ENCODE measurements at places on chromosomes 3 and 15.
A peak's percentile ranks its signal among the peaks of the same experiment; 100 is the strongest.

DNA sequence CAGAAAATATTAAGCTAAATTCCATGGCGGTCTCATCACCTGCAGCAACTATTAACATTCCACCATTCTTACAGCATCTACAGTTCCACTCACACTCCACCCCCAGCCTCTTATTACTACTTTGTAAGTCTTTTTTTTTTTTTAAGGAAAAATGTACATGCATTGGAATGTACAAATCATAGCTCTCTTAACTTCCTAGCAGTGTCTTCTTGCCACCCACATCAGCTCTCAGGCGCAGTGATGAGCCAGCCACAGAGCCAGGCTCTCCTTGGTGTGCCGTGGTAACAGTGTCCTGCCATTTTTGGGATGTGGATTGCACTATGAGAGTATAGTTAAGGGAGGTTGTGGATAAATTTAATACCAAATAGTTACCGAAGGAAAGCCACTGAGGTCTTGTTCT lies 17.8 kb downstream of the ABHD17C start:
- DNase-seq: no peak

GRCh38 chr3:15796331-15796730 lies 1.4 kb downstream of the ANKRD28 start:
- DNase-seq: peak; percentile 22

GRCh38 chr15:68807249-68807648 lies 13.4 kb downstream of the ANP32A start:
- DNase-seq: no peak

- no peak for DNase-seq
Observed at GRCh38 chr3:162842549-162843216, 1346.1 kb downstream of the OTOL1 start.

DNA sequence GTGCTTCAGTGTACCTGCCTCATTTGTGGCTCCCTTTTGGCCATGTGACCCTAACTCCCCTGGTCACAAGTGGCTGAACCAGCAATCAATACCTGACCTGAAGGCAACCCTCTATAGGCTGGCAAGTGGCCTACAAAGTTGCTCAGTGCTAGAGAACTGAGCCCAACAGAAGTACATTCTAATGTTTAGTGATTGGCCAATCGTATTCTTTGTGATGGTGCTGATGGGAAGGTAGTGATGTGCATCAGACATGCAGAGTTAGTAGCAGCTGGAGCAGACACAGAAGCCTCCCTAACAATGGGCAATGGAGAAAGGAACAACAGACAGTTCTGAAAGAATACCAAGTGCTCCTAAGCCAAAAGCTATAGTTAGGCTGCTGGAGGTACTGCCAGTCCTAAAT lies 10.4 kb upstream of the ATOSA start:
- DNase-seq: no peak

DNA sequence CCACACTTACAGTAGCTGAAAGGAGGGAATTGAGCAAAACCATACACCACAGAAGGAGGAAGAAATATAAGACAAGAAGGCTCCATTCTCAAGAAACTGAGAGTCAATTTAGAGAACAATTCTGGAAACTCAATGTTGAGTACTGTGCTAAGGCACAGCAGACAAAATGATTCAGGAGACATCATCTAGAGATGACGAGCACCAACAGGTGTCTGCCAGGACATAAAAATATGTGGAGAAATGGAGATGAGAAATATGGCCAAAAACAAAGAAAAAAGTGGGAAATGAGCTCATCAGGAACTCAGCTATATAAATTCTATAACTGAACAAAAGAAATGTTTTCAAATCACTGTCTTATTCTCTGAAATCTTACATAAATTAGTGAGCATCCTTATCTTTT lies 343.7 kb downstream of the ERC2 start:
- DNase-seq: no peak

DNA sequence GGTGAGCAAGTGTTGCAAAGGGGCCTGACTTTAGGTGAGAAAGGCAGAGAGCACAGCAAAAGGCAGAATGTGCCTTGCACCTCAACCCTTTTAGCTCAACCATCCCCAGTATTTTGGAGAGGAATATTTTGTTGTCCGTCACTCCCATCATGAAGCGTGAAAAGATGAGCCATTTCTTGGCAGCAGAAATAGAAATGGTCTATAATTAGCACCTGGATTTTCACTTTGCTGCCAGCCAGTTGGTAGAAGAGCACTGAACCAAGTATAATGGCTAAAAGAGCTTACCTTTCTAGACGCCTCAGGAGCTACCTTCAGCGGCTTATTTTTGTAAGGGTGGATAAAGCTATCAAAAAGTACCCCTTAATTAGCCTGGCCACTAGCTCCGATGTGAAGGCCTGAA lies 406.7 kb downstream of the OCA2 start:
- no peak for DNase-seq

DNA sequence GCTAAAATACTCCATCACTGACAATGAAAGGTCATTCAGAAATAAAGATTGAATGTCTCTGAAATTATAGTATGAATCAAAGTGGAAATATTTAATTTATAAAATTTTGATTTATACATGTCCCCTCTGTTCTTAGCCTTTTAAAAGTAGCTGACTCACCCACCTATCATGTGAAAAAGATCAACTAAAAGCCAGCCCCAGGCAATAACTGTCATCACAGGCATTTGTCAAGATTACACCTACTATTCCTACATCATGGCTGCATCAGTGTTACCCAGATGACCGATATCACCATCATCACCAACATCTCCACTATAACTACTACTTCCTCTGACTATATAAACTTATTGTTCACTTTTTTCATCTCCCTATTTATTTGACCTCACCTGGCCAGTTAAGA lies 14.3 kb upstream of the PIK3R4 start:
- no peak for DNase-seq

GRCh38 chr15:79431636-79432344 lies at the start of gene MINAR1:
Gene MINAR1 (plus strand): TSS chr15:79432336. CDS start chr15:79456148, 23,812 bp downstream.
- no peak for DNase-seq

GRCh38 chr3:18681818-18682345 lies 256.7 kb upstream of the SATB1 start:
- DNase-seq: no peak

- no peak for DNase-seq
Observed at GRCh38 chr3:17911986-17912760, 169.7 kb upstream of the TBC1D5 start.

GRCh38 chr3:132730891-132731580 lies 8.8 kb upstream of the NPHP3 start:
- DNase-seq: no peak

GRCh38 chr3:165874663-165875489 lies 37.7 kb upstream of the BCHE start:
- no peak for DNase-seq

- DNase-seq: peak; percentile 41
Observed at GRCh38 chr15:101070502-101071273, 151.5 kb downstream of the LRRK1 start.

DNA sequence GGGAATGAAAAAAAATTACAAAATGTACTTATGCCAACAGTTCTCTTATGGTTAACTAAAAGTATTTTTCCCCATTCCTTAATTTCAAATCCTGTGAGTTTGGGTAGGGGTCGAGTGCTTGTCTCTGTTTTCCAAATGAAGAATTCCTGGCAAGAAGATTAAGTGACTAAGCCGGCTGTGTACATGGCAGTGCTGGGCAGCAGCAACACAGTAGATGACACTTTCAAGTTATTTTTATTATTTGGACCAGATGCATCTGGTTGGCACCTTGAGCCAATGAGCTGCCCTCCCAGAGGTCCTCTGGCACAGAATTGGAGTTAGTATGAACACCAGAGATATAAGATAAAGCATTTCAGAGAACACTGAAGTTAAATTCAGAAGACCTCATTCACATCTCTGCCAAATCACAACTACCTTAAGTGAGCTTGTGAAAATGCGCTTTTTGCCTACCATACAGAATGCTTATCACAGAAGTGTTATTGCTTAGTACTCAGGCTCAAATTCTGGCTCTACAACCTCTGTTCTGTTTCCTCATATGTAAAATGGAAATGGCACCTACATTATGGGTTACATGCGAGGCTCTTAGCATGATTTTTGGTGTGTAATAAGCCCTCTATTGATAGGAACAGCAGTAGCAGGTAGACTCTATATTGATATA lies 256.9 kb downstream of the UBE2E2 start:
- no peak for DNase-seq

DNA sequence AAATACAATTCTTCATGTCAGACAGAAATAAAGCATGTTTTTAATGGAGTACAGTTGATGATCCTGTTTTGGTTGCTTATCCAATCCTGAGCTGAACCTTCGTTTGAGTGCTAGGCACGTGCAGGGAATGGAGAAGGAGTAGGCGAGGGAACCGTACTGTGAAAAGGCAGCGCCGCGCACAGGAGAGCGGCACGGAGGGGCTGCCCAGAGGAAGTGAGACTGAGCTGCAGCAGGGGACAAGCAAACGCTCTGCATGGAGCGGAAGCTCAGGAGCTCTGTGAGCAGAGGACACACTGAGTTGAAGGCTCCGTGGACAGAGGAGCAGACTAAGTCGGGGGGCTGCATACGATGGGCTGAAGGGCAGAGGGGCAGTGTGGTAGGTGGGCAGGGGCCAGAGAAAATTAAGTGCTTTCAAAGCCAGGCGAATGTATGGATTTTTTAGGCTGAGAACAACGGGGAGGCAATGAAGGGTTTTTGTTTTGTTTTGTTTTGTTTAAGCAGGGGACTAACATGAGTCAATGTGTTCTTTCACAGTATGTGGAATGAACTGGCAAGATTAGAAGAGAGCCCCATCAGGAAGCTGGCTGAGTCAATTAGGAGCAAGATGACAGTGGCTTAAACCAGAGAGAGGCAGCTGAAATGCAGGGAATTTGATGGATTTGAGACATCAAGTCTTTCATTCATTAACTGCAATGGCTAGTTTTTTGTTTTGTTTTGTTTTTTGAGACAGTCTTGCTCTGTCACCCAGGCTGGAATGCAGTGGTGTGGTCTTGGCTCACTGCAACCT lies 23.8 kb upstream of the TM2D3 start:
- no peak for DNase-seq

DNA sequence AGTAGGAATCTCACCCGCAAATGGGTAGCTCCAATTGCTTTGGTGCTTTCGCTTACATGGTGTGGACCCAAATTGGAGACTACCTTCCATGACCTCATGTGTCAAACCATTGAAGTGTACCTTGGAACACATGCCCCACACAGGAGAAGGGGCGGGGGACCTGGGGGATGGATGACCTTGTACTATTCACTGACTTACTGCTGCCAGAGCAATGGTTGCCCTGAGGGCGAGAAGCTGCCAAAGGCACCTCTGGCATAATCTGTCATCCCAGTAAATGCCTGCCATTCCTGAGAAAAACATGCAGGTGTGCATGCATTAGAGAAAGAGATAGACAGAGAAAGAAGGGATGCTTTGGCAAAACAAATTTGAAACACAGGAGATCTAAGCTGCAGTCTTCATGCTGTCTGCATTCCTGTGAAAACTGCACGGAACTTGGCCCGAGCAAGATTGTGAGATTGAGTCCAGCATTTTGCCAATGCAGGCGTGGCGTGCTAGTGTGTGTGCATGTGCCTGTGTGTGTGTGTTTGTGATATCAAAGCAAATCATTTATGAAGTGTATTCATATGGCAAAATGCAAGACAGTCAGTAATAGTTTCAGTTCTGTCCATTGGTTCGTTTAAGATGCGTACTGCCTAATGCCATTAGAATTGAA lies 219.5 kb upstream of the MDFIC2 start:
- no peak for DNase-seq

GRCh38 chr15:97688886-97689285 lies 271.6 kb upstream of the ARRDC4 start:
- no peak for DNase-seq

GRCh38 chr3:49025793-49026520 lies 3.2 kb downstream of the IMPDH2 start:
- DNase-seq: no peak

GRCh38 chr15:60727661-60728060 lies 248.7 kb upstream of the ICE2 start:
- no peak for DNase-seq

- DNase-seq: no peak
Observed at GRCh38 chr3:111924283-111924682, 54.5 kb upstream of the ABHD10 start.

DNA sequence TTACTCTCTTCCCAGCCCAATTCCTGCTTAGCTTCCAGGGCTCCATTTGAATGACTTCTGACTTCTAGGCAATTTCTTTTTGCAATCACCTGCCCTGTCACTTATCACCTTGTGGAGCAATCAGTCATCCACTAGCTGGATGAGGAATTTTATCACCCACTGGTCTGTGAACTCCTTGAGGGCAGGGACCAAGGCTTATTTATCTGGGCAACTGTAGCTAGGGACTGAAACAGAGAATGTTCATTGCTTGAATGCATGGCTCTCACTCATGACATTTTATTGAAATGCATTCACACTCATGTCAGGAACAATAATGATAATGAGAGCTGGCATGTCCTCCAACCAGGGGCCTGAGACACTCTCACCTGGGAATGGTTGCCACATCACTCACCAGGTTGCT lies 15.5 kb downstream of the TNFAIP8L3 start:
- DNase-seq: no peak

DNA sequence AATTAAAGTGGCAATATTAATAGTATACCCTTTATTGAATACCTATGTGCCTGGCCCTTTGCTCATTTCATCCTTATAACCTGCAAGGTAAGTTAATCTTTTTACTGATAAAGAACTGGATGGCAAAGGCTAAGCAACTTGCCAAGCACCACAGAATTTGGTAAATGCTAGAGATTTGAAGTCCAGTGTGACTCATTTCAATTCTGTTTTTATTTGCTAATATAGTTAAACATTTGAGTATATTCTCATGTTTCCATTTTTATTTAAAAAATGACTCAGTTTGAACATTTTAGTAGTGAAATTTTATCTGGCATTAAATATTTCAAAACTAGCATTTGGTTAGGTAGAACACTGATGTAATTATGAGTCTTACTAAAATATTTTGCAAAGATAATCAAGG lies 11.3 kb downstream of the PFN2 start:
- no peak for DNase-seq

DNA sequence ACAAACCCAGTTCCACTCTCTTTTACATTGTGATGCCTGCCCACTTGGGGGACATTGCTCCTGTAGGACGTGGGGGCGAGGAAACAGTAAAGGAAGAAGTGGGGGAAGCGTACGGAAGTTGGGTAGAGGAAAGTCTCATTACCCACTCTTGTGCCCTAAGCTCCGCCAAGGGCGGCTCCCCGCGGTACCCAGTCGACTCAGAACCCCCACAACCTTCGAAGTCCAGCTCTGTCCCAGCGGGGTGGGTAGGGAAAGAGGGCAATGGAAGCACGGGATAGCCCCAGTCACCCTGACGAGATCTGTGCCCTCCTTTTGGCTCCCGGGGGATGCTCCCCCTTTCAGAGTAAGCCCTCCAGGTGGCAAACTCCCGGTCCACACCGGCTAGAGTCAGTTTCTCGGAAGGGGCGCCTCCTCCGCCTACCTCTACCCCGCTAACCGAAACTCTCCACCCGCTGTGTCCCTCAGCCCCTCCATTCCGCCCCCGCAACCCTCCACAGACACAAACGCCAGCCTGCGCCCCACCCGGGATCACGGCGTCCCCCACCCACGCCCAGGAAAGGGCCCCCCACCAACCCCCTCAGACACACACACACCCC lies 527 bp downstream of the CSNK1G1 start:
- peak; percentile 37 for DNase-seq

- no peak for DNase-seq
Observed at GRCh38 chr3:52106951-52107611, 47.1 kb downstream of the POC1A start.
